ENCODE measurements at places on chromosomes 11 and 22.
A peak's percentile ranks its signal among the peaks of the same experiment; 100 is the strongest.

DNA sequence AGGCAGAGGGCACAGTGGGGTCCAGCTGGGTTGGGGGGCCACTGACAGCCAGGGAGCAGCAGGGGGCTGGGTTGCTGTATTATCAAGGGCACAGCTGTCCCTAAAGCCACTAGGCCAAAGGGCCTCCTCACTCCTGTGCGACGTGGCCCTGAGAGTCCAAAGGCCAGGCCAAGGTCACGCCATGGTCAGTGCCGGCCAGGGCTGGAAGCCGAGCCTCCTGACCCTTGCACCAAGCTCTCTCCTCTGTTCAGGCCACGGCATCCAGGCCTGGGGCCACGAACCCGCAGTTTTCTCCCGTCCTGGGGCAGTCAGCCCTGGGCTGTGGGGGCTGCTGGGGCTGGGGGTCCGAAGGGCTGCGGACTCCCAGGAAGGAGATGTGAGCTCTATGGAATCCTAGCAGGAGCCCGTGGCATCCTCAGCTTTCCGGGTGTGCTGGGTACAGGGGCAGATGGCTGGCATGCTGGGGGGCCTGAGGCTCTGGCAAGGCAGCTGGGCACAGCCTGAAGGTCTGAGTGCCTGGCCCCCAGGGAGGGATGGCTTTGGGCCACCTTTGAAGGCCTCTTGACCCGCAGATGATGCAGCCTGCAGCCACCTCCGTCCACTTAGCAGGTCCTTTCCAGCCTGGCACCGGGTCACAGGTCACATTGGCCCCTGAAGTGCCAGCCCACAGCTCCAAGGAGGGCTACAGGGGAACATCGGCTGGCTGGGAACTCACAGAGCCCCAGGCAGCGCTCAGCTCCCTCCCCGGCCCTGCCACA, 17.3 kb upstream of the PPARA start:
- no peak for DNase-seq

GRCh38 chr22:29860006-29860766, 22.1 kb upstream of the ASCC2 start:
- DNase-seq = no peak

DNA sequence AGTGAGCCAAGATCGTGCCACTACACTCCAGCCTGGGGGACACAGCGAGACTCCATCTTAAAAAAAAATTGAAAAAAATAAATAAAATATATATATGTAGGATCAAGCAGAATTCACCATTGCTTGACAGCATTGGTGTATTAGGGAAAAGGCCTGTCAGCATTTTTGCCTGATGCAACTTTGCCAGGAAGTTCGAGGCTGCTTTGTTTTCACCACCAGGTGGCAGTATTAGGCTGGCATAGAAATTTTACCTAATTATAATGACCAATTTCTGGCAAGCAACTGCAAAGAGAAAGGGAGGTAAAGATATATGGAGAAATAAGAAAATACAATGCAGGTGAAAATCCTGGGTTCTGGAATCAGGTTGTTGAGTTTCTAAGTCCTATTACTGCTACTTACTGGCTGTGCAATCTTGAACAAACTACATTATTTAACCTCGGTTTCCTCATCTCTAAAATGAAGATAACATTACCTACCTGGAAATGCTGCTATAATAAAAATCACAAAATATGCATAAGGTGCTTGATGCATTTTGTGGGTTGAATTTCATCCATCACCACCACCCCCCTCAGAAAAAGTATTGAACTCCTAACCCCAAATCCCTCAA, 24.7 kb downstream of the LAYN start:
- DNase-seq = peak; percentile 79

DNA sequence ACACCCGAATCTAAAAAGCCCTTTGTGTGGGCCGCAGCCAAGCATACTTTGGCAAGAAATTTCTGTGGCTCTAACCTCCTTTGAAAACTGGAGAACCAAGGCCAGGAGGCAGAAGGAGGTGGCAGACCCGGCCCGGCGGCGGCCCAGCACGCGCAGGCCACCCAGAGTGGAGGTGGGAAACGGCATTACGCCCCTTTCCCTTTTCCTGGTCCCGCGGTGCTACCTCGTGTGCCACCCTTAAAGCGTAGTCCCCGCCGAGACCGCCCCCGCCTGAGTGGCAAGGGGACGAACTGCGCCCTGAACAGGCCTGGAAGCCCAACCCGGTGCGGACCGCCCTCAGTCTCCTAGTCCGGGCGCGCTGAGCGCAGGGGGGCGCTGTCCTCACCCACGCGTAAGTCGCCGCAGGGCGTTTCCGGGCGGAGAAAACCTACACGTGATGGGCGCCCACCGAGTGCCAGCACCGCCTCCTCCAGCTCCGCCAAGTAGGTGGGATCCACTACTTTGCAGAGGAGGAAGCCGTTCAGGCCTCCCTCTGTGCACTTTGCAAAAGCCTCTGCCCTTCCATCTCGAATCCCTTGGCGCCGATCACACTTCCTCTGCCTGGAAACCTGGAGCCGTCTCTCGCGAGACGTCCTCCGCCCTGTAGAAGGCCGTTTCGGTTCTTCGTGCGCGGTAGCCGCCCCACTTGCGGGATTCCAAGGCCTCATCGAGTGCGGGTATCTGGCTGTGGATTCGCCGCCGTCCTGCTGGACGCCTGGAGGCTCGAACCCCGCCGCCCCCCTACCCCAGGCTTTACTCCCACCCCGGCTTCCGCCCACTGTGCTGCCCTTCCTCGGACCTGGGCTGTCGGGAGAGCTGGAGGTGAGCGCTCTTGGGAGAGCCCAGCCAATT, at the start of gene ACCS:
Gene ACCS (plus strand): TSS at position 430 of the 891 bp plus-strand sequence. CDS start 1,358 bp downstream, outside the sequence.
- DNase-seq = peak; percentile 94

- DNase-seq = no peak
These were observed 156.9 kb upstream of the HSD17B12 start for GRCh38 chr11:43523632-43524031.

- no peak for DNase-seq
These were observed 97.7 kb downstream of the CD44 start for GRCh38 chr11:35236667-35237003.

DNA sequence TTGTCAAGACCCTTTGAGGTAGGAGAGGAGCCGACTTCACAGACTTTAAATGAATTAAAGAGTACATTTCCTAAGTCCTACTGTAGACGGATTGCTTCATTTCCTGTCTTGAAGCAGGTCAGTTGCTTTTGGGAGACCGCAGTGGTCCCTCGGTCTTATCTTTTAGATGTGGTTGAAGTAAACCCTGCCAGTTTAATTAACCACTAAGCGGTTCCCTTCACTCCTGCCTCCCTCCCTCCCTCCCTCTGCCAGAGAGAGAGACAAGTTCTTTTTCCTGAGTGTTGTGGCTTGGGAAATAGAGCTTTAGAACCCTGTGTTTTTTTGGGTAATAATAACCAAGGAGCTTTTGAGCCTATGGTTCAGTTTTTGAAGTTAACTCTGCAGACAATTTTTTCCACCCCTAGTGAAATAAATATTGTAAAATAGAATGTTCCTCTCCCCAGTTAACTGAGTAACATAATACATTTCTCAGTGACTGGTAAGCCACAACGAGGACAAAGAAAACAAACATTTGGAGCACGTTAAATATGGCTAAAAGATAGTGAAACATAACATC, 147.5 kb downstream of the LDLRAD3 start:
- DNase-seq = no peak

DNA sequence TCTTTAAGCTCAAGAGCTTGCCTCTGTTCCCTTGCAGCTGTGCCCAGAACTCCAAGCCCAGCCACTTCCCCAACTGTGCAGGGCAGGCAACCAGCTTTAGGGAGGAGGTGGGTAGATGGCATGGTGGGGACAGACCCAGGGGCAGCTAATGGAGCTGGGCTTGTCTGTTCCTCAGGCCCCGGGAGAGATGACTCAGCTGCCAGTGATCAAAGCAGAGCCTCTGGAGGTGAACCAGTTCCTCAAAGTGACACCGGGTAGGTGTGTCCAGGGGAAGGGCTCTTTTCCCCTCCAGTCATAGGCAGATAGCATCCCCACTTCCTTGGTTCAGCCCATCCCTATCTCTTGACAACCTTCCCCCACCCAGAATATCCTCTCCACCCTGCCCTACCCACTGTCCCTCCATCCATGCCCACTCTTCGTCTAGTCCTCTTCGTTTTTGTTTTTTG, 32.4 kb downstream of the CREB3L1 start:
- DNase-seq = no peak

DNA sequence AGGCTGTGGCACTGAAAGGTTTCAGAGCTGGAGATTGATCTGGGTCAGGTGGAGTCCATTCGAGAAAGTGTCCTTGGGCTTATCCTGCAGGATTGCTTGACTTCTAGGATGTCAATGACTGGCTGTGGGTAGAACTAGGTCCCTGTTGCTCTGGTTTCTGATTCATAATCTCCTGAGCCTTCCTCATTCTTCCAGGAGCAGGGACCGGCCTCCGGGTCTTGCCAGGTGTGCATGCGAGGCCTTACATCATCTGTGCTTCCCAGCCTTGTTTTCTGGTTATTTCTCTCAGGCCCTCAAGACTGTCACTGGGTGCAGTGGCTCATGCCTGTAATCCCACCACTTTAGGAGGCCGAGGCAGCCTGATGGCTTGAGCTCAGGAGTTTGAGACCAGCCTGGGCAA, 33.3 kb upstream of the SORL1-AS1 start:
- no peak for DNase-seq

GRCh38 chr11:34754171-34754823, 133.4 kb downstream of the EHF start:
- DNase-seq = no peak

- DNase-seq = no peak
These were observed 196.7 kb downstream of the DSCAML1 start for GRCh38 chr11:117600234-117600783.

All from RKO (cell line).